ENCODE measurements at places on chromosomes 11 and 22. TPM values are rescaled to one million over a fixed set of nuclear protein-coding genes. Genes with fewer than 3 reads are reported as not detected.

The GDPD5 gene
- 23.1 TPM for total RNA-seq

The APOL5 gene
- not detected for total RNA-seq

The SCGB1D2 gene
- total RNA-seq, result not detected

The CASP1 gene
- 97.8 TPM for total RNA-seq

All from activated CD8-positive, alpha-beta T cell treated with anti-CD3 and anti-CD28 coated beads, Interleukin-2, amount 10 ng/mL, durations not matched to agents 7 days and 5 days (primary cell).